ENCODE measurements at places on chromosomes 1 and 21. TPM values are rescaled to one million over a fixed set of nuclear protein-coding genes. Genes with fewer than 3 reads are reported as not detected.

DNA sequence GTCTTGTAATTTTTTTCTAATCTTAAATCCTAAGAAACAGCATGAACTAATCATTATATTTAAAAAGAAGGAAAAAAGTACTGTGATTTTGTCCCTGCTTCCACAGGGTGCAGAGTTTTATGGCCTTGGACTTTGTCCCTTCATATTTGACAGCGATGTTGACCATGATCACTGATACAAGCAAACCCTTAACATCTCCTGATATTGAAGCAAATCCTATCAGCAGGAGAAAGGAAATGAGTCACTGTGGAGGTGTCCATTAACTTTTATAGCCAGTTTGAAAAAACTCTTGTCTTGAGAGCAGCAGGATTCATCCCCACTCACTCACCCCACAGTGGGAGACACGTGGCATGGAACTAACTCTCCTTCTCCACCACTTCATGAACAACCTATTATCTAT lies 5.1 kb upstream of the REG4 start:
- no peak for DNase-seq

The FOXD2 gene
- 0.44 TPM for total RNA-seq

The ATP1A4 gene
- total RNA-seq, result 1.1 TPM

- DNase-seq, result no peak
Observed at GRCh38 chr1:200731654-200732332, 6.9 kb upstream of the CAMSAP2 start.

DNA sequence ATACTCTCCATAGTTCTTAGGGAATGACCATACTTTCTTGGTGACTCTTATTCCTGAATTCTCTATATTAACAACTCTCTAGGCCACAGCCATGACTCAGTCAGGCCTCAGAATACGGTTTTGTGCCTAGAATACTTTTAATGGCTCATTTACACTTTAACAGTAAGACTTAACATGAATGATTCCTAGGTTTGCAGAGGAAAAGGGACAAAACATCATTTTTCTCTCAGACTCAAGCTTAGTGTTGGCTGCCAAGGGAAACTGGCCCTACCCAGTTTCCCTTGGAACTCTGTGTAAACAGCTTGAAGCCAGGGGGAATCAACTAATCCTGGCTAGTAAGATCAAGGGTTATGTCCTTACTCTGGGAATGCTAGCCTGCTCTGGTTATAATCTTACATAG lies 164.9 kb upstream of the PKN2 start:
- no peak for DNase-seq

DNA sequence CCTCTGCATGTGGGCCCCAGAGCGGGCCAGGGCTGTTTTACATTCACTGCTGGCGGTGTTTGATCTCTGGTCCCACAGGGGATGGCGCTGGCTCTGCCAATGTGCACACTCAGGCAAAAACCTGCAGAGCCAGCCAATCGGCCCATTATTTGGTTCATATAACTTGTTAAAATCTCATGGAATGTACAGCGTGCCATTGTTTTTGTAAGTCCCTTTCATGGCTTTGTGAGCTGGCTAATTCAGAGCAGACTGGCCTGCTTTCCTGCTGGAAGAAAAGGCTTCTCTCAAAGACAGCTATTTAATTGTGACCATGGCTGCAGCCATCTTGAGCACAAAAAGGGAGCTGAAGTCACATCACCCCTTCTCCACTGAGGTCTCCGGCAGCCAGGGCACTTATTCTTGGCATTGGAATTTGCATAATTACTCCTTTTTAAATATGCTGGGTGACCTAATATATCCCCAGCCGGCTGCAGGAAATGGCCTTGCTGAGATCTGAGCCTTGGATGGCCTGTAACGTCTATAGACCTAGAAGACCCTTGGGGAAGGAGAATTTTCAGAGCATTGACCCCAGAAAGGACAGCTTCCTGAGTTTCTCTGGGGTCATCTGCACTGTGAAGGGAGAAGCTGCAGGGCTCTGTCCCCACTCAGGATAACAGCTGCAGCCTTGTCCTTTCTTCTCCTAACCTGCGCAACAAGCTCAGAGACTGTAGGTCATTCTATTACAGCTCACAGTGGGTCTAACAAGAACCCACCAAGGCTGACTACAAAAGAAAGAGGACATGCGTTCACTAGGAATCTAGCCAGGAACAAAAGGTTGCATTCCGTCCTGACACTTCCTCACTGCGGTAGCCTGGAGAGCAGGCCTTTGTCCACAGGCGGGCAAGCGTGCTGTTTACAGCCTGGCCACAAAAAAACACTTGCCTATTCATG lies 45.8 kb downstream of the BCAR3 start:
- no peak for DNase-seq

- DNase-seq, result peak; percentile 19
Observed at GRCh38 chr1:5708346-5709245, 283.6 kb downstream of the NPHP4 start.

GRCh38 chr1:39632682-39633417 lies 6.6 kb downstream of the HEYL start:
- peak; percentile 63 for DNase-seq

DNA sequence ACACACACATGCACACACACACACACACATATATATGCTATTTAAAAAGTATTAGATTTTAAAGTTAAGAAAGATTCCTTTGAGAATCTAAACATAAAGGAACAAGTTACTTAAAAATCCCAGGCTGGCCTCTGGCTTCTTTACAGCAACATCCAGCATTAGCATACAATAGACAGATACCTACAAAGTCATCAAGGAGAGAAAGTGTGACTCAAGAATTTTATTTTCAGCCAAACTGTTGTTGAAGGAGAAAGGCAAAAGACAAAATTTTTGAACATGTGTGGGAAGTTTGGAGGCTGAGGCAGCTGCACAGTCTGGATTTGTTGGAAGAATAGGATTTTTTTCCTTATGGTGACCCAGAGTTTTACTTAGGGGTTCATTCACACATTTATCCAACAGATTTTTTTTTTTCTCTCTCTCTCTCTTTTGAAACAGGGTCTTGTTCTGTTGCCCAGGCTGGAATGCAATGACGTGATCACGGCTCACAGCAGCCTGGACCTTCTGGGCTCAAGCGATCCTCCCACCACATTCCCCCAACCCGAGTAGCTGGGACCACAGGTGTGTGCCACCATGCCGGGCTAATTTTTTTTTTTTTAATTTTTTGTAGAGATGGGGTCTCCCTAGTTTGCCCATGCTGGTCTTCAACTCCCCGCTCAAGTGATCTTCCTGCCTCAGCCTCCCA lies 24.0 kb upstream of the SPOCD1 start:
- no peak for DNase-seq

DNA sequence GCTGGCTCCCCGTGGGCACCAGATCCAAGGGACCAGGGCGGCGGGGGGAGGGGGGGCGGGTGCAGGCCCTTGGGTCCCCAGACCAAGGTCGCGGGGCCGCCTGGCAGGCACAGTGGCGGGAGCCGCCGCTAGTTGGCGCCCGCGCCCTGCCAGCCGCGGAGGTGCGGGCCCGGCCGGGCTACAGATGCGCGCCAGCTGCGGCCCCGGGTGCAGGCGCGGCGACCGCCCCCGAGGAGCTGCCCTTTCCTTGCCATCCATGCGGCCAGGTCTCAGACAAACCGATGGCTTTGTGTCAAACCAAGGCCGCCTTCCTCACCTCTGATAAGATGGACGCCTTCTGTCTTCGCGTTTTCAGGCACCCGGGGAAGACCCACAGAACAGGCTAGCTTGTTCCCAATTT lies 2.2 kb upstream of the RUNX3 start:
- DNase-seq, result peak; percentile 71

DNA sequence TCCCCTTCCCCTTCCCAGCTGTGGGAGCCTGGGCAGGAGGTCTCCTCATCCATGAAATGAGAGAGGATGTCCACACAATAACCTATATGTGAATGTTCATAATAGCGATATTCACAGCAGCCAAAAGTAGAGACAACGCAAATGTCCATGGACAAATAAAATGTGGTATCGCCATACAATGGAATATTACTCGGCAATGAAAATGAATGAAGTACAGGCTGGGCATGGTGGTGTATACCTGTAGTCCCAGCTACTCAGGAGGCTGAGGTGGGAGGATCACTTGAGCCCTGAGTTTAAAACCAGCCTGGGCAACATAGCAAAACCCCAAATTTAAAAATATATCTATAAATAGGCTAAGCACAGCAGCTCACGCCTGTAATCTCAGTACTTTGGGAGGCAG lies 12.9 kb downstream of the ADPRS start:
- DNase-seq, result no peak

DNA sequence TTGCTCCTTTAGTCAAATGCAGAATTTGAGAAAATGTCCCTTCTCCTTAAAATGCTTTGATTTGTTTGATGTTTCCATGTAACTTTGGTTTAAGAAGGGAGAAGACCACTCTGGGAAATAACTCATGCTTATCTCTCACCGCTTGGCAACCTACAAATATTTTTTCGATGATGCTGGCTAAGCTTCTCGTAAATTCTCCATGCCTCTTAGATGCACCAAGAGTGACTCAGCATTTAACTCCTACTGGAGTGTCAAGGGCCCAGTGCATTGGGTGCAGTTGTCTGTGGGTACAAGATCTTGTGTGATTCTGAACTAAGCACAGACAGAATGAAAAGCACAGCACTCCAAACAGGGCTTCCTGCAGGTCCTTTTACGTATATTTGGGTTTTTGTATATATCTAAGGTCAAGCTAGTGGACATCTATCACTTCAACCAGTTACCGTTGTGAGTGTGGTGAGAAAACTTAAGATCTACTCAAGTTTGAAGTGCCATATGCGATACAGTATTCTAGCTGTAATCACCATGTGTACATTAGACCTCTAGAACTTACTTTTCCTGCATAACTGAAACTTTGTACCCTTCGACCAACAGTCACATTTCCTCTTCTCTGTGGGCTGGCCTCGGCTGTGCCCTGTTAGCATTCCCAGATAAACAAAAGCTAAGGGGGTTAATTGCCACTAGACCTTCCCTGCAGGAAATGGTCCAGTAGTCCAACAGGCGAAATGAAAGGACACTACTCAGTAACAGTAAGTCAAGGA lies 55.8 kb downstream of the COL18A1 start:
- DNase-seq, result no peak

GRCh38 chr1:23470282-23471070 lies 13.5 kb downstream of the ASAP3 start:
- no peak for DNase-seq

GRCh38 chr1:99573431-99574217 lies 72.3 kb upstream of the PALMD start:
- peak; percentile 24 for DNase-seq

- DNase-seq, result no peak
Observed at GRCh38 chr1:219171192-219171935, 2.3 kb upstream of the LYPLAL1 start.

DNA sequence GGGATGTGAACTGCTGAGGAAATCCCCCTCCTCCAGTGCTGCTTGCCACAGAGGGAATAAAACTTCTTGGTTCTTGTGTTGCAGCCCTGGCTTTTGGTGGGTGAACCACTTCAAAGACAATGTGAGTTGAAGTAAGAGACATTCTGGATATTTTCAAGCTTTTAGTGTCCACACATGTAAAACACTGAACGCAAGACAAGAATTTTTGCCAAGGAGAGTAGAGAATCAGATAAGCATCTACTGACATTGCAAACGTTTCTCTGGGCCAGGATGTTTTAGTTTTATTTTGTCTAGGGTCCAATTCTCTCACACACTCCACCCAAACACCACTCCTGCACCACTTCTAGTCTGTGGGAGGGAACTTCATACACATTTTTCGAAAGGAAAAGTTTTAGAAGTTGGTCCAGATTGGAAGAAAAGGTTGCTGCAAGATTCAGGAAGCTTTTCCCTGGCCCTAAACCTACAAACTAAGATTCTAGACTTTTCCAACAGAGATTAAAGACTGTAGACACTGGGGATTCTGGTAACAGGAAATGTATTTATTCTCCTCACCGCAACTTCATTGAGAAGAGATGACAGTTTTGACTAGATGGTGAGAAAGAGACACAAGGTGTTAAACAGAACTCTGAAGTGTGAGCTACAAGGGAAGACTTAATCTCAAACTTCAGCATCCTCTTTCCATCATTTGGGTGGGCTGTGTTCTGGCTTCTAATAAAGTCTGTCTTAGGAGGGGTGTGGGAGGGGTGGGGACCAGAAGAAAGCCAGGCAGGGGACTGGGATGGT lies 16.1 kb downstream of the FASLG start:
- DNase-seq, result no peak

The SYCP1 gene
- not detected for total RNA-seq

The PPIAL4G gene
- not detected for total RNA-seq

DNA sequence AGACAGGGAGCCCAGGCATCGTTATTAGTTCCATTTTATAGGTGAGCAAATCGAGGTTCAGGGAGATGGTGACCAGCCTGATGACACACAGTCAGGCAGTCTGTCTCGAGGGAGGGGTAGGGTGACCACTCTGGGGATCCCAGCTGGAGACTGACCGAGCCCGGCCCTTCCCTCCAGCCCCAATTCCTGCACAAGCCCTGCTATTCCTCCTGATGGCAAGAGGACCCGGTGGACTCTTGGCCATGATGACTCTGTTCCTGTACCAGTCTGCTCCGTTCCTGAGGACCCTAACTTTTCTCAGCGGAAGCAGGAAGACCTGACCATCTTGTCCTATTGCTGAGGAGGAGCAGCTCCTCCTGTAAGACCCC lies 391 bp downstream of the AGT start:
- DNase-seq, result no peak

DNA sequence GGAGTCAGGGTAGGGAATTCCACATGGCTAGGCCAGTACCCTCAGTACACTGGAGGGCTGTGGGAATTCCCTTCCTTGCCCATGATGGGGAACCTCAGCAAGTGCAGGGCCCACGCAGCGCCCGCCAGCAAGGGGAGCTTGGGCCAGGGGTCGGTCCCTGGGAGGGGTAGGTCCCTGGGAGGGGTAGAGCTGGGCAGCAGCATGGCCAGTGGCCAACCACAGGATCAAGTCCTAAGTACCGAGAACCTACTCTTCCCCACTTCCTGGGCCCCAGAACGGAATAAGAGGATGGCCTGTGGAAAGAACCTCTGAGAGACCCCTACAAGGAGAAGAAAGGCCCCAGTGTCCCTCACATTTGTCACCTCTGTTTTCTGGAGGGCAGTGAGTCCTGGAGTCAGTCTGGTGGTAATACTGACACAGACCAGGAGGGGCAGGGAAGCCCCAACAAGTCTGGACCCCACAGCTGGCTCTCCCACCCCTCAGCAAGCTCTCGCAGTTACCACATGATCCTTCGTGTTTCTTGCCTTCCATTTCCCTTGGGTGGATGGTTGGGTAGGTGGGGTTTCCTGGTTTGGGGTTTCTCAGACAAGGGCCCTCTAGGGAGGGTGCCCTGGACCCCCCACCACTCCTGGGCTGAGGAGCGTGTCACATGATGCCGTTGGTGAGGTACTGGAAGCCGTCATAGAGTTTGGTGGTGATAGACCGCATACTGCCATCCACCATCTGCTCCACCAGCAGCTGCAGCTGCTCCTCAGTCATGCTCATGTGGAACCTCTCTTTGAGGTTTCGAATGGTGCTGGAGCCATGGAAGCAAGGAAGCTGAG lies 10.3 kb downstream of the ZNF687 start:
- DNase-seq, result no peak

DNA sequence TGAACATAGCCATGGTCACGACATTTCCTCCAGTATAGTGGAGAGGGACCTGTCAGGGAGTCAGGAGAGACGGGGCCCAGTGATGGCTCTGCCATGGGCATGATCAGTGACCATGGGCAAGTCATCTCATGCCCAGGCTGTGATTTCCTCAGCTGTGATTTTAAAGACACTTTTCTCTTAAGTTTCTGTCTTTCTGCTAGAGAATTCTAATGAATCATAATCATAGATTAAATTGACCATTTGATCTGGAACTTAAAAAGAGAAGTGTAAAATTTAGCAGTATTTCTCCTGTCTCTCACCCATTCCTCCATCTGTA lies 112.7 kb downstream of the USP25 start:
- DNase-seq, result no peak

Data from lower lobe of right lung (tissue), 2 donors.